NCI-H2171 (cell line): ENCODE measurements at places on chromosomes 12 and 14.

DNA sequence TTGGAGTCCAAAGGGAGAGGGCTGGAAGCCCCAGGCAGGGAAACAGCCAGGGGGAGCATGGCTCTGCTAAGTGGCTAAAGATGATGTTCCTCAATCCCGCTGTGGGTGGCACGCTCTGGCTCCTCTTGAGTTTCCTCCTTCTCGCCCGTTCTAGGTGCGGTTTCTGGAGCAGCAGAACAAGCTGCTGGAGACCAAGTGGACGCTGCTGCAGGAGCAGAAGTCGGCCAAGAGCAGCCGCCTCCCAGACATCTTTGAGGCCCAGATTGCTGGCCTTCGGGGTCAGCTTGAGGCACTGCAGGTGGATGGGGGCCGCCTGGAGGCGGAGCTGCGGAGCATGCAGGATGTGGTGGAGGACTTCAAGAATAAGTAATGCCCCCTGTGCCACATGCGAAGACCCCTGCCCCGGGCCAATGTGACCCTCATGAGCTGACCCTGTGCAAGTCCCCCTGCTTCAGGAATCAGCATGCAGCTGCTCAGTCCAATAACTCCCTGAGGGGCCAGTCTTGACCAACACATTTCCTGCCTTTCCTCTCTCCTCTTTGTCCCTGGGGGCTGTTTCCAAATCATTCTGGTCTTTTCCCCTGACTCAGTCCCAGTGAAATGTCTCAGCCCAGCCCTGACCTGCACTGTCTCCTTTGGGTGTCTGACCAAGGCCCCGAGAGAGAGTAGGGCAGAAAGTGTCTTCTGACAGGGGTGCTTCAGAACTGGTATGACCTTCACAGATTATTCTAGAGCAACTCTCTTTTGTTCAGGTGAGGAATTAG is 2.1 kb downstream of the KRT7 start:
- DNase-seq: no peak

DNA sequence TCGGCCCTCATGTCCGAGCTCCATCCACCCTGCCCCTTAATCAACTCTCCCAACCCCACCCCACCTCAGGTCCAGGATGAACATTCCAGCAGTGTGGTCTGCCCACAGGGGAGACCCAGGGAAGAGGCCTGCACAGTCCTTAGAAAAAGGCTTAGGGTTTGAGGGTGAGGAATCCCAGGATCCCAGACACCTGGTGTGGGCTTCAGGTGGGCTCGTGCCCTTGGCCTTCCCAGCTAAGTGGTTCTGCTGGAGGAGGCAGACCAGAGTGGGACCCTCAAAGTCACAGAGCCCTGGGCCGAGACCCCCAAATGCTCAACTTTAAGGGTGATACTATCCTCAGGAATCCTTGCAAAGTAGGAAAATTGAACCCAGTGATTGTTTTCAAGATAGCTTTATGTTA is 25.4 kb upstream of the PPP2R5C start:
- no peak for DNase-seq

DNA sequence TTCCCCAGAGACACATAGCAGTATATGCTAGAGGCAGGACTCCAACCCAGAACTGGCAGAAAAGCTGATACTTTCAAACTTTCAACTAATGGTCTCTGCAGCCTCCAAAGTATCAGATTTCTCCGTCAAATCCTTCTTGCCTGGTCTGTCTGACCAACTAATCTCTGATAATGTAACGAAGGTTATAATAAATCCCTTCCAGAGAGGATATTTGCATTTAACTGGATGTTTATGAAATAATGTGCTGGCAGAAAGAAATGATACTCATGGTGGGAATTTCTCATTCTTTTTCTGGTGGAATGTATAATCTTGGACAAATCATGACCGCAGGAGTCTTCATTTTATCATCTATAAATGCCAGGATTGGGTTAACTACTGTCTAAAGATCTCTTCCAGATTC is 860.3 kb downstream of the DIO2 start:
- DNase-seq: no peak

DNA sequence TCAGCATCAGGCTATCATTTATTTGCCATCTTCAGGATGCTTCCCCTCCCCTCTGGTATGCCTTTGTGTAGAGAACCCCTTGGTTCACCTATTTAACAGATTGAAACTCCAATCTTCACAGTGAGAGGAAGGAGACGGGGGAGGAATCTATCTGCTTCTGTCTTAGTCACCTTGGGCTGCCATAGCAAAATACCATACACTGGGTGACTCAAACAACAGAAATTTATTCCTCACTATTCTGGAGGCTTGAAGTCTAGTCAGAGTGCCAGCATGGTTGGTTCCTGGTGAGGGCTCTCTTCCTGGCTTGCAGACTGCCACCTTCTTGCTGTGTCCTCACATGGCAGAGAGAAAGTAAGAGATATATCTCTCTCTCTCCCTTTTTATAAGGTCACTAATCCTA is 13.5 kb upstream of the EML1 start:
- DNase-seq: no peak

DNA sequence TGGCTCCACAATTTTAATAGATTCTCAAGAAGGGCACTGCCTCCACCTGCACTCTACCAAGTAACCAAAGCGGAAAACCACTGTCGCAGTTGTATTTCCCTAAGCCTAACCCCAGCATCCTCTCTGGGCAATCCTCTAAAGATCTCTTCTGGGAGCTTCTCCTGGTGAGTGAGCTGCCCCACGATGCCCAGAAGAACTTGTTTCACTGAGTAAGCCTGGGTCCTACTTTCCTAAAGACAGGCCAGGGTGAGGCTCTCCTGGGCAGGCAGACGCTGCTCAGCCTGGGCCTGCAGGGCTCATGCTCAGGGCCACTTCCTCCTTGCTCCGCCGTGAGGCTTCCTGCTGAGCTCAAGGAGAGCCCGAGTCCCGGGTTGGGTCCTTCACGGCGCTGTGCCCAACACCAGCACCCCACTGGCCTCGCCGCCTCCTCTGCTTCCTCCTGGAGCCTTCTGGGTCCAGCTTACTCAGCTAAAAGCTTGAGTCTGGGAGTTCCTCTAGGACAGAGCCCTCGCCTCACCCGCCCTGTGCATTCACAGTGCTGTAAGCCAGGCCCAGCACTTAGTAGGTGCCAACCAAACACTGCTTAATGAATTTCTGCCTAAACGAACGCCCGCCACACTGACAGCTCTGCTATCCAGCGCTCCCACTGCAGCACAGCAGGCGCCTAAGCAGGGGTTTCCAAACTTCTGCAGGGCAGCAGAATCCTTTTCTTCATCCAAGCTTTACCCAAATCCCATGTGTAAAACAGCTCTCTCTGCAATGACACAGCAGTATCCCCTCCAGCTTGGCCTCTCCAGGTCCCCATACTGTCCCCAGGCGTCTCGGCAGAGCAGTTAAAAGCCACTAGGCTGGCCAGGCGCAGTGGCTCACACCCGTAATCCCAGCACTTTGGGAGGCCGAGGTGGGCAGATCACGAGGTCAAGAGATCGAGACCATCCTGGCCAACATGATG is 5.7 kb downstream of the RAB35 start:
- DNase-seq: no peak

DNA sequence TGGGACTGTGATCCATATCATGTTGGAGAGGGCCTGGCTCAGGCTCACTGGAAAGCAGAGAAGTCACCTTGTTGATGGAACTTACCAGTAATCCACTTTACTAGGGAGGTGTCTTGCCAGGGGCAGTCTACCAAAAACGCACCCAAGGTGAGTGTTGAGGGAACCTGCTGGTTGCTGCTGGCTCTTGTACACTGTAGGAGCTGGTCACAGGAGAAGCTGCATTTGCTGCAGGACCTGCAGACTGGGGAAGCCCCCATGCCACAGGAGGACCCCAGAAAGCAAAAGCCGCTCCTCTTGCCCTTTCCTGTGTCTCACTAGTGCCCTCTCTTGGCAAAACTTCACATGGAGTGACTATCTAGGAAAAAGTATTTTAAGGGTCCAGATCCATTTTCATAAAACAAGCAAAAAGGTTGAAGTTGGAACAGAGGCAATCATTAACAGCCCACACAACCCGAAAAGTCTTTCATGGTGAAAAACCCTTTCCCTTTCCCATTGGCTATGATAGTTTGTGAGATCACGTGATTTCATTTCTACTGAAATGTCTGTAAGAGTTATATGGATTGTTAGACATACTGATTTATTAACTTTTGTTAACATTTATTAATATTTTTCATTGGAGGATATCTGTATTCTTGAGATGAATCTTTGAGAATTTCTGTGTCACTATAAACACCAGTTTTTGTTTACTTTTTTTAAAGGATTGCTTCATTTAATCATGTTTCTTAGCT is 59.2 kb downstream of the RASSF8 start:
- no peak for DNase-seq

DNA sequence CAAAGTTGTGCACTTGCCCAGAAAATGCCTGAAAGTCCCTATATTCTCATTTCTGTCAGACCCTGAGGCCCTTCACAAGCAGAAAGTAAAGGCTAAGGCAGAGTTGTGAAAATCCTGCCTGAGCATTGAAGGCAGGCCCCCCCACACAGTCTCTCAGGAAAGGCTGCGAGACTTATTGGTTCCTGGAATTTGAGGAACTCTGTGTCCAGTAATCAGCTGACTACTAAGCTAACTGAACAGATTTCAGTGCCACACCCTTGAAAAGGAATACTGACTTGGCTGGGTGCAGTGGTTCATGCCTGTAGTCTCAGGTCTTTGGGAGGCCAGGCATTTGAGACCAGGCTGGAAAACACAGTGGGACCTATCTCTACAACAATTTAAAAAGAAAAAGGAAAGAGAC is 21.1 kb upstream of the PPP2R5E start:
- no peak for DNase-seq

DNA sequence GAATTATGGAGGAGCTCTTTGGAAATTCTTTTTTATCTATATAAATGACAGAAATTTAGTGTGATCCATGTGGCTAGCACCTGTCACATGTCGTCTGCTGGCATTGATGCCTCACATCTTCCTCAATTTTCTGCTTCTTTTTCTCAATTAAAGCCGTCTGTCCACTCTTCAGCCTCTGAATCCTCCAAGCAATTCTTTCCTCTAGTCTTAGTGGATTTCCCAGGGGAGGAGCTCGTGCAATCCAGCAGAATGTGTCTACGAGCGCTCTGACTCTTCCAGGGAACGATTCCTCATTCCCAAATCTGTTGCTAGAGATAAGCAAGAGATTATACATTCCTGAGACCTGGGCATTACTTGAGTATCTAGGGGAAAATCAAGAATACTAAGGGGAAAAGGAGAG is 176.6 kb downstream of the EMP1 start:
- no peak for DNase-seq

DNA sequence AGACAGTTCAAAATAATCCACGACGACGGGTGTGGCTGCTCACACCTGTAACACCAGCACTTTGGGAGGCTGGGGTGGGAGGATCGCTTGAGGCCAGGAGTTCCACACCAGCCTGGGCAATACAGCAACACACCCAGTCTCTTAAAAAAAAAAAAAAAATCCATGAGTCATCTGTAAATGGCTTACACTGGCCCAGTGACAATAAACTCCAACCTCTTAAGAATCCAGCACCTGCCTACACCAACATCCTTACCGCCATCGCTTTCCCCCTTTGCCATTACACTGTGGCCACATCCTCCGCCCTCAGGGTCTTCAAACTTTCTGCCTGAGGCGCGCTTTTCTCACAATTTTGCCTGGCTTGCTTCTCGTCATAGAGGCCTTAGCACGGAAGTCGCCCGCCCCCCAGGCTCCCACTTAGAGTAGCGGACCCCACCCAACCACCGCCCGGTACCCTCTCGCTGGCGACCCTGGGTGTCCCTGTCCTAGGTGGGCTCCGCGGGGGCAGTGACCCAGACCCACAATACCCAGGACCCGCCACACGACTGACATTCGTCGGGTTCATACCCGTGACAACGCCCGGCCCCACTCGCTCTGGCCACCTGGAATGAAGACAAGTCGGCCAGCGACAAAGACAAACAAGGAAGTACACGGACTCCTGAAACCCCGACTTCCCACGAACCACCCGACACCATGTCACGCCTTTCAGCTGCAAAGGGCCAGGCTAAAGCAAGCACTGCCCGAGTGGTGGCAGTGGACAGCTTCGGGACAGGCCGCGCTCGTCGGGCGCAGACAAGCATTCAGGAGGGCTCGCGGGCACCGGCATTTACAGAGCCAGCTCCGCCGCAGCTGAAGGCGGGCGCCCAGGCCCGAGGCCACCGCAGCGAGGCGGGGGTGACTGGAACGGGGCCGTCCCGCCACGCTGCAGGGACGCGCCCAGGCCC is 636 bp downstream of the GOLGA3 start:
- no peak for DNase-seq

GRCh38 chr12:126741536-126742240 is 1525.3 kb upstream of the TMEM132C start:
- DNase-seq: no peak

DNA sequence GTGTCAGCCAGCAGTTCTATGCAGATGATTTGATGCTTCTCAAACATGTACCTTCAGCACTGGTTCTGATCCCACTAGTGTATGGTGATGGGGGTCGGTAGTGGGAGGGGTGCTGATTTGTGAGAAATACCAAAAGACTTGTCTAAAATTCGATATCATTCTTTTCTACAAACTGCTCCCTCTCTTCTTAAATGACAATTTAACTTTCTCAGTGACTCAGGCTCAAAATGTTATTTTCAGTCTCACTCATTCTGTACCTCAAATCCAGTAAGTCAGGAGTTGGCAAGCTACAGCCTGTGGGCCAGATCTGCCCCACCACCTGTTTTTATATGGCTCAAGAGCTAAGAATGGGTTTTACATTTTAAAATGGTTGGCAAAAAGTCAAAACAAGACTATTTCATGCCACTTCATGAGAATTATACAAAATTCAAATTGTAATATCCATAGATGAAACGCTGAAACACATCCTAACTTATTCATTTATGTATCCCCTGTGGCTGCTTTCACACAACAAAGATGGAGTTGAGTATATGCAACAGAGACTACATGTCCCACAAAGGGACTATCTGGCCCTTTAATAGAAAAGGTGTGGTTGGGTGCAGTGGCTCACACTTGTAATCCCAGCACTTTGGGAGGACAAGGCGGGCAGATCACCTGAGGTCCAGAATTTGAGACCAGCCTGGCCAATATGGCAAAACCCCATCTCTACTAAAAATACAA is 6.6 kb upstream of the NOP2 start:
- no peak for DNase-seq

GRCh38 chr12:4539167-4539870 is 629 bp downstream of the RAD51AP1 start:
- DNase-seq: no peak

DNA sequence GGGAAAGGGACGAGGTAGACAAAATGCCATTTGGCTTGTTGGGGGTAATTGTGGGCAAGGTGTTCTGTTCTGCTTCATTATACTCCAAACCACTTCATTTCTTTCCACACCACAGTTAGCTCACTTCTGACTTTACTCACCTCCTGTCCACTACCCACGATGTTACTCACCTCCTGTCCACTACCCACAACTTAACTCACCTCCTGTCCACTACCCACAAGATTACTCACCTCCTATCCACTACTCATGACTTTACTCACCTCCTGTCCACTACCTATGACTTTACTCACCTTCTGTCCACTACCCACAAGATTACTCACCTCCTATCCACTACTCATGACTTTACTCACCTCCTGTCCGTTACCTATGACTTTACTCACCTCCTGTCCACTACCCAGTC is 10.1 kb upstream of the TWF1 start:
- no peak for DNase-seq

- no peak for DNase-seq
Measured at GRCh38 chr14:45799511-45799910, 546.5 kb upstream of the MIS18BP1 start.

GRCh38 chr12:68425998-68426397 is 93.8 kb upstream of the MDM1 start:
- no peak for DNase-seq
